ENCODE measurements at places on chromosomes 2 and 18.

DNA sequence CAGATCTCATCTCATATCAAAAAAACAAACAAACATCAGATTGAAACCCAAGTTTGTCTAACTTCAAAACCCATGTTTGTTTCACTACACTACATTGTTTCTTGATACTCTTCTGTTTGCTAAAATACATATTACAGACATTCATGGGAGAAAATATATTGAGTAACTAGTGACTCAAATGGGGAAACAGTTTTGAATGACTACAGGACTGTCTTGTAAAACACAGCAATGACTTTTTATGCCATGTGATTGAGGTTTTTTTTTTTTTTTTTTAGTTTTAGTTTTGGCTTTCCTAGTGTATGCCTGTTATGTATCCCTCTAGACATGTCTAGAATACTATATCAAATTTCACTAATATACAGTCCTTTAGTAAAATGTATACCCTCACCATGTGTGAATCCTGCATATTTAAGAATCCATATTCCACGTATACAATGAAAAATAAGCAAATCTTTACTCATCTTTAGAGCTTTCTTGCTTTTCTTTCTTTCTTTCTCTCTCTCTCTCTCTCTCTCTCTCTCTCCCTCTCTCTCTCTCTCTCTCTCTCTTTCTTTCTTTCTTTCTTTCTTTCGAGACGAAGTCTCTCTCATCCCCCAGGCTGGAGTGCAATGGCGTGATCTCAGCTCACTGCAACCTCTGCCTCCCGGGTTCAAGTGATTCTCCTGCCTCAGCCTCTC lies 46.6 kb upstream of the SERTAD2 start:
- DNase-seq: peak; percentile 63

- peak; percentile 67 for DNase-seq
These were observed 13.2 kb downstream of the BMP10 start for GRCh38 chr2:68857855-68858456.

- DNase-seq: no peak
These were observed 15.9 kb upstream of the CPS1 start for GRCh38 chr2:210540471-210540870.

DNA sequence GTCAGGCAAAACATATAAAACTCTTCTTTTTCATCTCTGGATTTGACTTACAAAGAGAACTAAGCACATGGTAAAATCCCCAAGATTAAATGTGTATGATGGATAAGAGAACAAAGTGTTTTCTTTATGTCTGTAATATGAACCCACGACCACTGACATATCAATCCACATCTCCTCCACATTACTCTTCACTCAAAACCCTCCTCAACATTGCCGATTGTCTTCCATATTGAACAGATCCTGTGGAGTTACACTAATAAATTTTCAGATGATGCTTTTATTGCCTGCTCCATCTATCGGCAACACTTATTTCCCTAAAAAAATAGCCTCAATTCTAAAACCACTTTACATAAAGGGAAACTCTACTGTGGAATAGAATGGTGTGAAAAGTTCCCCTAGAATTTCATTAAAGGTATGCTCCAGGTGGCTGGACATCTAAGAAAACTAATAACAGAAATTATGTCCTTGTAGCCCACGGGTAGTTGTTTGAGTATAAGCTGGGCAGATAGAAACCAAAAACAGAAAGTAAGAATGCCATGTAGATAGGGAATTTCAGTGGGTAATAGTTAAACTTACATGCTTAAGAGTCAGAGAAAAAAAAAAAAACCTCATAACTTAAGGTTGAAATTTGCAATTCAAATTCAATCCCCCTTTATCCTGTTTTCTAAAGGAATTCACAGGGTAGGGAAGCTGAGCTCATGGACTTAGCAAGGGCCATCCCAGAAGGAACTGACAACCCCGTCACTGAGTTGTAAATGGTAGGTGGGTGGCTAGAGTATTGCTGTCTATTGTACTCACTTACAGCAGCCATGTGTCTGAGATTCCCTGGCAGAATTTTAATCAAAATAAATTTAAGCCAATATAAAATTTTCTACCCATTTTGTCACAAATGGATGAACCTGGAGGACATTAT lies 305.4 kb upstream of the LYPD1 start:
- no peak for DNase-seq

GRCh38 chr2:237264480-237265219 lies 149.3 kb downstream of the COL6A3 start:
- DNase-seq: no peak

GRCh38 chr2:19868701-19869580 lies 32.8 kb downstream of the TTC32 start:
- peak; percentile 23 for DNase-seq

- no peak for DNase-seq
These were observed 375.8 kb downstream of the RBM43 start for GRCh38 chr2:150885774-150886386.

GRCh38 chr18:8937160-8938094 lies 165.1 kb upstream of the NDUFV2 start:
- DNase-seq: no peak

- DNase-seq: no peak
These were observed 23.5 kb upstream of the C1GALT1C1L start for GRCh38 chr2:43699761-43700160.

DNA sequence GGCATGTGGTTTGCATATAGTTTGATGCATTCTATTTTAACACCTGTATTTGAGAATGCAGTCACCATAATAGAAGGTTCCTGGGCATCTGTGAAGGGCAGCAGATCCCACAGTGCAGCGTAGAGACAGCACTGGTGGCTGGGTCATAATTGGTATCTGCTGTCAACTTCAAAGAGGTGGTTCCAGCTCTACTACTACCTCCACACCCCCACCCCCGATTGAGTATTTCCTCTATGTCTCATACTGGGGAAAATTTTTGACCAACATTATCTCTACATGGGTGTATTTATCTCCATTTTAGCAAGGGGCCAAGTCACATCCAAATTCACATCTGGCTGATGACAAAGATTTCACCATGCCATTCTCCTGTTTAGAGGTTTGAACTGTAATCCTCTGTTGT lies 43.0 kb downstream of the TRPM8 start:
- DNase-seq: no peak

DNA sequence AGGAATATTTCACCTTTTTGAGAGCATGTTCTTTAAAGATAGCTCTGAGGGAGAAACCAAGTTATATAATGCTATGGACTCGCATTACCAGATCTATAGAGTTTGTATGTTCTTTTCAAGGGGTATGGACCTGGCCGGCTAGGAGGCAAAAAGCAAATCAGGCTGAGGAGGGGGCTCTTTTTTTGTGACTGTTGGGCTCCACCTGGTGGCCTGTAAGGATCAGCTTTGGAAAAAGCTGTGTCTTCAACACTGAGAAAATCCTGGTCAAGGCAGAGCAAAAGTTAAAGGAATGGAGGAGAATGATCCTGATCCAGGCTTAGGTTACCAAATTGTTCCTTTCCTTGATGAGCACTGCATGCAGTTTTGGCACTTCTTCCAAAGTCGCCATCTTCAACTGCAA lies 180.5 kb downstream of the DIS3L2 start:
- no peak for DNase-seq

GRCh38 chr2:233059797-233060500 lies at the start of gene INPP5D:
TSS of gene INPP5D (plus strand) at chr2:233060342. CDS start at chr2:233060479, 137 bp downstream.
- peak; percentile 88 for DNase-seq

Measured in inflammatory macrophage (primary cell).